ENCODE measurements at places on chromosomes 1 and 21. TPM values are rescaled to one million over a fixed set of nuclear protein-coding genes. Genes with fewer than 3 reads are reported as not detected.

GRCh38 chr21:36697060-36697850 is 1.7 kb upstream of the SIM2 start:
- H3K4me3 ChIP-seq: no peak overlapping the region
- no peak for DNase-seq
- peaks cover 14% of the 10 kb centered on the region for H3K4me1 ChIP-seq
- H3K36me3 ChIP-seq: no peaks in the 10 kb centered on the region
- no peak overlapping the region for H3K27ac ChIP-seq
- peaks cover 100% of the 10 kb centered on the region for H3K27me3 ChIP-seq

DNA sequence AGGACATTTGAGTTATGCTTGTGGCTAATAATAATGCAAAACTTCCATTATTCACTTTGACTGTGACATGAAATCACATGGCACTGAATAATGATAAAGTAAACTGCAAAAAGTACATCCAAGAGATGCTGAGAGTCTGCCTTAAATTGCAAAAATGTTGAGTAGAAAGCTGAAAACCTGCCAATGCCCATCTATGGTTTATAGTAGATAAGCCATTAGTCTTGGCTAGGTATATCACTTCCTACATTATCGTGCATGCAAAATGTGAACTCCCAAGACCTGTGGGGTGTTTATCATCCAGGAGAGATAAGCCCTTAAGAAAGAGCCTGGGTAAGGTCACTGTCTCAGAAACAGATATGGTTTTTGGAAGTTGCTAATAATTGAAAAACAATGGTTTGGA is 208.7 kb upstream of the DPYD start:
- no peaks in the 10 kb centered on the region for H3K27me3 ChIP-seq
- H3K27ac ChIP-seq: no peak overlapping the region
- no peak overlapping the region for H3K4me3 ChIP-seq
- H3K36me3 ChIP-seq: no peaks in the 10 kb centered on the region
- H3K4me1 ChIP-seq: no peaks in the 10 kb centered on the region

DNA sequence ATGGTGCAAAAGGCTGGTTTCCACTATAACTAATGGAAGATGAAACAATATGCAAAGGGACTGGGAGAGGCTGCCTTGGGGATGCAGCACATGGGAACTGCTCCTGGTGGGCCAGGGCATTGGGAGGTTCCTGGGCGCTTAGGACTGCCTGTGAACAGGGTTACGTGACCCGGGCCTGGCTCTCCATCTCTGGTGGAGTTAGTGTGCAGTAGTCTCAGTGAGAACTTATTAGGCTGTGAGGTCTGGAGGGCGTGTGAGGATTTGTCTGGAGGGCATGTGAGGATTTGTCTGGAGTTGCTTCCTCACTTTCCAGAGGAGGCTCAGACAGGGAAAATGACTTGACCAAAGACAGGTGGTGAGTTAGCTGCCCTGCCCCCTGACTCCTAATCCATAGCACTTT is 1.5 kb upstream of the ETV3L start:
- H3K4me3 ChIP-seq: no peak overlapping the region
- H3K27ac ChIP-seq: no peak overlapping the region
- H3K27me3 ChIP-seq: no peaks in the 10 kb centered on the region

DNA sequence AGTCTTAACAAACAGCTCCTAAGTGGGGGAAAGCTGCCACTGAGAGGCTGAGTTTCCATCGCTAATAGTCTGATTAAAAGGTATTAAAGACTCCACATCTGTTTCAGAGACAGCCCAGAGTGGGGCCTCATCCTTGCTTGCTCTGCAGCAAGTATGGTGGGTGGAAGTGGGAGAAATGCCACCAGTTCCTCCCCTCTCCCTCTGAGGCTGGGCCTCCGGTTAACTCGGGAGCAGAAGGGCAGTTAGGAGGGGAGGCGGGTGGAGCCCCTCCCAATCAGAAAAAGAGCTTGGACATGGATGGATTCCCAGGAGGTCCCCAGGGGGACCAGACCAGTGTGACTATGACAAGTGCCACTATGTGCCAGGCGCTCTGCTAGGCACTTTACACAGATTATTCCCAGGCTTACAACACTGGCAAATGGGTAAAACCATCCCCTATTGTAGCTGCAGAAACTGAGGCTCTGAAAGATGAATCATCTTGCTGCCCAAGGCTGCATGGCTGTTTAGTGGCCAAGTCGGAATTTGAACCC is 11.4 kb upstream of the ASCL5 start:
- no peak overlapping the region for H3K27ac ChIP-seq
- peaks cover 46% of the 10 kb centered on the region for H3K36me3 ChIP-seq
- H3K27me3 ChIP-seq: no peaks in the 10 kb centered on the region

GRCh38 chr1:47229031-47229885 is 2.8 kb downstream of the TAL1 start:
- H3K4me1 ChIP-seq: peaks cover 10% of the 10 kb centered on the region
- H3K27ac ChIP-seq: no peak overlapping the region
- H3K4me3 ChIP-seq: peak overlapping the region; percentile 23
- DNase-seq: no peak
- peaks cover 84% of the 10 kb centered on the region for H3K27me3 ChIP-seq

The FALEC gene
- total RNA-seq: not detected

The LCE1E gene
- not detected for total RNA-seq

GRCh38 chr1:228455715-228456114 is 31.5 kb upstream of the RNF187 start:
- no peaks in the 10 kb centered on the region for H3K27me3 ChIP-seq
- peaks cover 37% of the 10 kb centered on the region for H3K4me1 ChIP-seq
- DNase-seq: no peak
- H3K36me3 ChIP-seq: no peaks in the 10 kb centered on the region
- H3K4me3 ChIP-seq: no peak overlapping the region
- peak overlapping the region; percentile 96 for H3K27ac ChIP-seq
